ENCODE measurements at places on chromosomes 7 and 10. TPM values are rescaled to one million over a fixed set of nuclear protein-coding genes. Genes with fewer than 3 reads are reported as not detected.

GRCh38 chr7:47375121-47375938 is 206.6 kb downstream of the TNS3 start:
- no peak for DNase-seq

GHRHR gene
- not detected for polyA plus RNA-seq

GRCh38 chr7:48933549-48934085 is 9.3 kb downstream of the CDC14C start:
- no peak for DNase-seq

- DNase-seq: no peak
These were observed 172.3 kb downstream of the AUTS2 start for GRCh38 chr7:69770613-69771012.

H2BK1 gene
- polyA plus RNA-seq: not detected

All from AG04450 (cell line).